CD4-positive, alpha-beta T cell treated with Interleukin-4 for 1 hour (primary cell): ENCODE measurements at places on chromosomes 16 and 17.

DNA sequence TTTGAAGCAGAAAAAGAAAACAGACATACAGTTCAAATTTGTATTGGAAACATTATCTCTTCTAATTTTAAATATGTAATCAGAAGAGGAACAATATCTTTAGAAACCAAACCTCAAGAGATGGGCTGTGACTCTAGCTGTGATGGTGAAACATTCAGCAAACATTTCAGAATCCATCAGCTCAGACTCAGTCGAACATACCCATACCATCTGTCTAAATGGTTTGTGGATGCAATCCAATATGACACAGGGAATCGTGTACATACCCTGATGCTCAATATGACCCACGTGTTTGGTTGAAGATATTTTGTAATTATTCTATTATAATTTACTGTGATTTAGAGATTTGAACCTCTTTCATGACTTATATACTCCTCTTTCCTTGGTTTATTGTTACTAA lies 665.2 kb upstream of the CDH8 start:
- no peak for DNase-seq

DNA sequence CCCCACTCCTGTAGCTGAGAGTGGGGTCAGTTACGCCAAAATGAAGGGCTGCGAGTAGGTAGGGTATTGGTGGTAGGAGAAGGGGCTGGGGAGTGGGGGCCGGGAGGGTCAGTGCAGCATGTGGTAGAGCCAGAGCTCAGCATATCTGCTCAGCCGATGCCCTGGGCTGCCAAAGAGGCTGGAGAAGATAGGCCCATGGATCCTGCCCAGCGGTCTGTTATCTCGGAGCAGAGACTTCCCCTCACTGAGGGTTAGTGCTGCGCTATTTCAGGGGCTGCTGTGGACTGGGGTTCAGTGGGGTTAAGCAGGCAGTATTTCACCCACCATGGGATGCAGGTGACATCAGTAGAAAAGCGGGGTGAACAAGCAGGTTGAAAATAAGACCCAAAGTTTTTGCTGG lies 19.7 kb downstream of the RHBDL3 start:
- DNase-seq = no peak

DNA sequence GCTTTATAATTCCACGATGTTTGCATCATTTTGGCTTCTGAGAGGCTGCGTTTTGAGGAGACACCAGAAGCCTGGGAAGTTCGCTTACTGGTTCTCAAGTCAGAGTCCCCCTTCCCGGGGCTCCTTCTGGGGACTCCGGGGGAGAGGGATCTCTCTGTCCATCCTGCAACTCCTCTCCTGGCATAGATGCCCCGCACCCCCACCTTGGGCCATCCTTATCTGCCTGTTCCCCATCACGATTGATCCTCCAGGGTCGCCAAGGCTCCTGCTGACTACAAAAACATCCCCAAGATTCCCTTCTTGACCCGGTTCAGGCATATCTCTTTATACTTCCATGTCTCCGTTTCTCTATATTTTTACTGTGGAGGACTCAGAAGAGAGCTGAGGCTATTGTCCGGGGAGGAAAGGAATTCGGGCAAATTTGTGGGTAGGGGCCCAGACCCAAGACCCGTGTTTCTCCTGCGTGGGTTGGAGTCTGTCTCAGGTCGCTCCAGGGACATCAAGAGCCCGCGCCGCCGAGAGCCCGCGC lies 18.4 kb upstream of the HOXB13 start:
- no peak for DNase-seq

DNA sequence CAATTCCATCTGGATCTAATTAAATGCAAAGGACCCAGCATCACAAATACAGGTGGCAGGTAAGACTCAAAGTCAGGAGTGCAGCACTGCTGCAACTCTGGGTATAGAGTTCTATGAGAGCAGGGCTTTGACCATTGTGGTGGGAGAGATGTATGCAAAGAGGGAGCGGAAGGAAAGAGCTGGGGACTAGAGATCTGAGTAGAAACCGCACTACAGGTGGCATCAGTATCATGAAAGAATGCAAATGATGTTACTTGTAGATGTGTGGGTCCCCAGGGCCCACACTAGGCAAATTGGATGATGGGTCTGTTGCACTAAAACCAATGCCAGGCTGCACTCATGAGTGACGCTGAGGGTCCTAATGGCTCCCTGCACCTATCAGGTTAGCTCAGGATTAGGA lies 287.1 kb upstream of the ASIC2 start:
- DNase-seq = no peak

- DNase-seq = no peak
These were observed 12.2 kb upstream of the METRNL start for GRCh38 chr17:83067071-83067717.

- no peak for DNase-seq
These were observed 3.1 kb downstream of the PSMC3IP start for GRCh38 chr17:42574463-42574862.

DNA sequence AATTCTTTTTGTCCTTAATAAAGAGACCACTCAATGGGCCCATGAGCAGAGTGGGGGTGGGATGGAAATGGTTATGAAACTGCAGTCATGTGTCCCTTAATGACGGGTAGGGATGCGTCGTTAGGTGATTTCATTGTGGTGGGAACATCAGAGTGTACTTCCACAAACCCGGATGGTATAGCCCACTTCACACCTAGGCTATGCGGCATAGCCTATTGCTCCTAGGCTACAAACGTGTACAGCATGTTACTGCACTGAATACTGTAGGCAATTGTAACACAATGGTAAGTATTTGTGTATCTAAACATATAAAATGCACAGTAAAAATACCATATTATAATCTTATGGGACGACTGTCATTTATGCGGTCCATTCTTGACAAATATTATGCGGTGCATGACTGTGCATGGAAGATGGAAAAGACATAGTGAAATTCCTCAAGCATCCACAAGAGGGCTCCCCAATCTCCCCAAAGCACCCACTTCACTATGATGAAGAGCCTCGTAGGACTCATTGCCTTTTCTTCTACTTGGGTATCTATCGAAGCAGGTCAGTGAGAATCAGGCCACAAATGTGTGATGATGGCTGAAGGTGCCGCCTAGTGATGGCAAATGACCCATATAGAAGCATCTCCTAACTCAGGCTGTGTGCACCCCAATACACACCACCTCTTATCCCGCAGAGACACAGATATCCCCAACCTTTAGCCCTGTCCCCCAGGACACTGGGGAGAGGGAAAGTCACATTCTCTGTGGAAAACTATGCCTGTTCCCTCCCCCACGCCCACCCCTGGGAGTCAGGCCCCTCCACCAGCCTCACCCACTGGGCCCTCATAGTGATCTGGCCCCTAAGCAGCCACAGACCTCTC lies 43.5 kb downstream of the TBX21 start:
- peak; percentile 41 for DNase-seq

- DNase-seq = no peak
These were observed 28.6 kb upstream of the MEIOC start for GRCh38 chr17:44627513-44628242.

DNA sequence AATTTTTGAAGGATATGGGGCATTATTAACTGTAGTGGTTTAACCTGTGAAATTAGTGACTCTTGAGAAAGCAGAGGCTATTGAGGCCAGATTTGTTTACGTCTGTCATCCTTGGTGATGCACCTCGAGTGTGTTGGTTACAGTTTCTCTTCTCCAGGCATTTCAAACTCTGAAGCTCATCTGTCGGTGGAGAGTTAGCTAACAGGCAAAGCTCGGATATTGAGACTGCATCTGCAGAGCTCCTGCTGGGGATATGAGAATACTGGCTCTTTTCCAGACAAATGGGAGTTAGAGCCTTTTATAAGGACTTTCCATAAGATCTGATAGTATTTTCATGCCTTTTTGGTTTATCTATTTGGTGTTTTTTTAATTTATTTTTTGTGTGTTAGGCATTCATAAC lies 6.7 kb downstream of the CLEC16A start:
- DNase-seq = no peak

DNA sequence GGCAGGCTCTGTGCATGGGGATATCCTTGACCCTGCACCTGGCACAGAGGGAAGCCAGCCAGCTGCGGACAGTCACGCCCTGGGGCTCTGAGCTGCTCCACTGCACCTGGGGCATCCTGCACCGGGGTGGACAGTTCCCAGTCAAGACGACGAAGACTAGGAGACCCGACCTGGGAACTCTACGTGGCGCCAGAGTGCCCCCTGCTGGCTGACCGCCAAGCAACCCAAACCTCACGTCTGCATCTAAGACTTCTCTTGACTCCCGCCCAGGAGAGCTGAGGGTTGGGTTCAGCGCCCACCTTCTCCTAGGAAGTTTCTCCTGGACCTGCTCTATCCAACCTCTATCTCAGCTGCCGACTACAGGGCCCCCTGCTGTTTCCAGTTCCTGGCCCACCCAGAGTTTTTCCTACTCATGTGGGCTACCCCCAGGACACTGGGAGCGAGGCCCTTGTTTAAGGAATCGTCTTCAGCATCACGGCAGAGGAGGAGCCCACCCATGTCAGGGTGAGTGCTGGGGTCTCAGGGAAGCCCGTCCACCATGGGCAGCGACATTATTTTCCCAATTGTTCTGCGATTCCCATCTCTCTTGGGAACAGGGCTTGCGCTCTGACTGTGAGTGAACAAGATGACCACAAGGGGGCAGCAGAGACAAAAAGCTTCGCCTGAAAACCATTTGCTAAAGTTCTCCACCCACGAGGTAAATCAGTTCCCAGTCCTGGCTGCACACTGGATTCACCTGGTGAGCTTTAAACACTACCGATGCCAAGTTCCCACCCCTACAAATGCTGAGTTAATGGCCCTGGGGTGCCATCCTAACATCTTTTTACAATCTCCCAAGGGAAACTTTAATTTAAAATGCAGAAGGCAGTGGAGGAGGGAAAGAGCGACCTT lies 29.3 kb downstream of the TLE7 start:
- peak; percentile 59 for DNase-seq

DNA sequence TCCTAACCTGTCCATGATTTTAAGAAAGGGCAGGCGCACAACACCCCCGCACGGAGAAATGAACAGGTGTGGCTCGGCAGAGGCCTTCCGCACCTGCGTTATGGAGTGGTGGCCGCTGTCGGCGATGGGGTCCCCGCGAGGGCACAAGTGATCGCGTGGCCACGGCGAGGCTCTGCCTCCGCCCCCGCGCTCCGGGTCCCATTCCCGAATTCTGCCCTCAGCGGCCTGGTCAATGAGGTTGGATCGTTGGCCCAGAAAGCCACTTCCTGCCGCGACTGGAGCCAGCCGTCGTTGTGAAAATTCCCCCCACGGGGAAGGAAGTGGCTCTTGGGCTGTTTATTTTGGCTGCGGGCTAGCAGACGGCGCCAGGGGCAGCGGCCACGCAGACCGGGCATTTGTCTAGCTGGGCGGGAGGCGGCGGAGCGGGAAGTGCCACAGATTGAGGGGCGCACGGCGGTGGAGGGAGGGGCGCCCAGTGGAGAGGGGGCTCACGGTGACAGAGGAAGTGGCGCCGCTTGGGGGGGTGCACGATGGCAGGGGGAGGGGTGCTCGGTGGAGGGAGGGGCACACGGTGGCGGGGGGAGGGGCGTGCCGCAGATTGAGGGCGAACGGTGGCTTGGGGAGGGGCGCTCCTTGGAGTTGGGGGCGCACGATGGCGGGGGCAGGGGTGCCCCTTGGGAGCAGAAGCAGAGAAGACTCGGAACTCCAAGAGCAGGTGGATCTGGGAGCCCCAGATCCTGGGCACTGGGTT lies 25.0 kb downstream of the MRC2 start:
- DNase-seq = peak; percentile 32

DNA sequence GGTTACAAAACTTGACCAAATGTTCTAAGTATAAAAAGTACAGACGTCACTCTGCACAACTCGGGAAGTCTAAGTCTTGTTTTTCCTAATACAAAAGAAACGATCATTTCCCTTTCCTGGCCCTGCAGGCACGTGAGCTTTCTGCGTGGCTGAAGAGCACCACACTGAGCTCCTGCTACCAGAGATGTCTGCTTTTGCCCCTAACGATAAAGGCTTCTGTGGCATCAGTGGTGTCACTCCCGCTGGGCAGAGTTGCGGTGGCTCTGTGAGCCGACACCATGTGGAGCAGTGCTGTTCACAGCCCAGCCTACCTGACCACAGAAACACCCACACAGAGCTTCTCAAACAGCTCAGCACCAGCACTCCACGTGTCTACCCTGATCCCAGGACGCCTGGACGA lies 20.5 kb downstream of the EMC8 start:
- no peak for DNase-seq

GRCh38 chr16:72241930-72242329 lies 70.0 kb upstream of the PMFBP1 start:
- peak; percentile 1 for DNase-seq

DNA sequence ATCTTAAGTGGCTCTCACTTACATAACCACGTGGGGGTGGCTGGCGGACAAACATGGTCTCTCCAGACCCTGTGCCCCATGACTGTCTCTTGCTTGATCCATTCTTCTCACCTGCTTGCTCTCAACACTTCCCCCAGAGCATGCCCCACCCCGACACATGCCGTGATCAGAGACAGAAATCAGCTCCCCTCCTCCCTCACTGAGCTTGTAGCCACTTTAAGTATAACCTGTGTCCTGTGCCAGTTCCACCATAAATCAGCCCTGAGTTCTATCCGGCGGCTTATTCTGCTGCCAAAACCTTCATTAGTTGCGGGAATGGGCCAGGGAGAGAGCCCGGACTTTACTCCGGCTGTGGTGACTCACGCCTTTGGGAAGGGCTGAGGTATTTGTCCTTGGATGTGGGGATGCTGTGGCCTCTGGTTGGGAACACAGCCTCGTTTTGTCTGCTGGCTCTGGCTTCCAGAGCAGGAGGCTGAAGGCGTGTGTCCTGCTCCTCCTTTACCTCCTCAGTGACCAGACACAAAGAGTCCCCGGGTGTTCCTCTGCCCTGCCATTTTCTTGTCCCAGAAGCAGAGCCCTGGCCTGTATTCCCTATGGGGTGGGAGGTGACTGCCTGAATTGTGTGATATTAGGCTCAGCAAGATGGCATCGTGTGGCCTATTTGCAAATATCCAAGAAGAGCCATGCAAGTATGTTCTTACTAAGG lies 21.1 kb downstream of the ANKRD40 start:
- DNase-seq = no peak

- no peak for DNase-seq
These were observed 380.3 kb downstream of the WWOX start for GRCh38 chr16:78479723-78480122.

DNA sequence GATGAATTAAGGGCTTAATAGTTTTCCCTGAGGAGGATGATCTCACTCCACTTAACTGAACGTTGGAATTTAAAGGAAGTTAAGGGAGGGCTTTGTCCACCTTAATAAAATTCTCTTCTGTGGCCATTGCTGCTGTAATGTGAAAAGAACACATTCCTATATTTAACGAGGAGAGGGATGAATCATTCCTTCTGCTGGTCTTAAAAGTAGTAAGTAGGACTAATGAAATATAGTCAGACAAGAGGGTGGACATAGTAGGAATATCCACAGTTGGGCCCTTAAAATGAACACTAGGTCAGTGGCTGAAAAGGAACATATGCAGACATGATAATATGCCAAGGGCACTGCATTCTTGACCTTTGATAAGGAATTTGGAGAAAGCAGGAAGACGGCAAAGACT lies 405.6 kb downstream of the PMP22 start:
- no peak for DNase-seq

DNA sequence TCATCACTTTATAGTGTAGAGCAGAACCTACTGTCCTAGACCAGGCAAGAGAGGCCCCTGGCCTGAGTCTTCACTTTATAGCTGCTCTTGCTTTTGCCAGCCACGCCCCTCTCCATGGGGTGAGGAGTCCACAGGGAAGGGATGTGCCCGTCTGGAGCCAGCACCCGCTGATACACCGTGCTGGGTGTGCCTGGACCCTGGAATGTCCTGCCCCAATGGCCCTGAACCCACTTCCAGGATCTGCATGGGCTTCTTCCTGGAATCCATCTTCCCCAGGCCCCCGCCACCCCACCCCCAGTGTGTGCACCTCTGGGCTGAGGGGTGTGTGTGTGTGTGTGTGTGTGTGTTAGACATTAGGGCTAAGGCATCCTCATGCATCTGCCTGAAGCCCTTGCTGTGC lies 44.9 kb downstream of the MEOX1 start:
- DNase-seq = no peak

- peak; percentile 66 for DNase-seq
These were observed 1.2 kb upstream of the TLCD3B start for GRCh38 chr16:30032083-30032819.
